Iris pigment epithelial cell (primary cell): ENCODE measurements at places on chromosomes 5 and 9.

- DNase-seq: no peak
Observed at GRCh38 chr5:3220638-3221288, 374.9 kb upstream of the IRX1 start.

DNA sequence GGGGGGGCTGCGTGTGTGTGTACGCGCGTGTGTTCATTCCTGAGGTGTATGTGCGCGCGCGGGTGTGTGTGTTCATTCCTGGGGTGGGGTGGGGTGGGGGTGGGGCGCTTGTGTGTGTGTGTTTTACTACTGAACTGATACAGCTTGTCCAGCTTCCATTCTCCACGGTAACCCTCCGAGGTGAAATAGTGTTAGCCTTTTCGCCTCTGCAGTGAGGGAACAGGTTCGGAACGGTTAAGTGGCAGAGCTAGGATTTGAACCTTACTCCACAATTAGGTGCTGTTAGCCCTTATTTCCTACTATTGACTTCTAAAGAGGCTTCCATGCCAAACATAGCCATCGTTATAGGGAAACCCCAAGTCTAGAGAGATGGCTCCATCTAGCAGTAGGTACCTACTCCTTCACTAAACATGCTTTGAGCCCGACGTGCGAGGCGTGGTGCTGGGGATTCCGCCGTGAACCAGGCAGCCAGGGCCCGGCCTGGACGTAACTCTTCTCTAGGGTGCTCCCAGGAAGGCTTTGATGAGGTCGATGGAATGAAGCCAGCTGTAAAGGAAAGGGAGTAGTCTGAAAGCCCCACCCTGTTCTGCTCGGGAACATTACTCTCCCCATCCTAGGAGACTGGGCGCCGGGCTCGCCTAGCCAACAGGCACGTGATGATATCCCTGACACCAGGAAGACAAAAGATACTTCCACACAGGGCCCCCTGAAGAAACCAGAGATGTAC lies 782 bp upstream of the SKP1 start:
- peak; percentile 14 for DNase-seq

DNA sequence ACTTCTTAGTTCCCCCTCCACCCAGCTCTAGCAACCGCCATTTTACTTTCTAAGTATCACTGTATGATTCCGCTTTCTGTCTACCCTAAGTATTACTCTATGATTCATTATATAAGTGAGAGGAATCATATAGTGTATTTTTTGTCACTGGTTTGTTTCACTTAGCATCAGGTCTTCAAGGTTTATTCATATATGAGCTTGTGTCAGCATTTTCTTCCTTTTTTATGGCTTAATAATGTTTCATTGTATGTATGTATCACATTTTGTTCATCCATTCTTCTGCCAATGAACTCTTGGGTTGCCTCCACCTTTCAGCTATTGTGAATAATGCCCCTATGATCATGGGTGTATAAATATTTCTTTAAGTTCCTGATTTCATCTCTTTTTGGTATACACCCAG lies 222.8 kb downstream of the SNCAIP start:
- DNase-seq: no peak

DNA sequence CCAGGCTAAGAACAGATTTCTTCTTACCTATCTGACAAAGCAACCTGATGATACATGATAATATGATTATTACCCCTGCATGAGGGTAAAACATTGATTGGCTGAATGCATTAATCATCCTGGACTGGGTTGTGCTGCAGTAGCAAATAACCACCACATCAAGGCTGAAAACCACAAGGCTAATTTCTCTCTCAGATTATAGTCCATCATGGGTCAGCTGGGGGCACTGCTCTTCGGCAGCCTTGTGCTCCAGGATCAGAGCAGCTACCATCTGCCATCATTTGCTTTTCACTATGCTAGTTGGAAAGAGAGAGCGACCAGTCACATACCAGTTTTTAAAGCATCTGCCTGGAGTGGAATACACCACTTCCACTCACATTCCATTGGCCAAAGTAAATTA lies 383.5 kb downstream of the RASEF start:
- DNase-seq: no peak

DNA sequence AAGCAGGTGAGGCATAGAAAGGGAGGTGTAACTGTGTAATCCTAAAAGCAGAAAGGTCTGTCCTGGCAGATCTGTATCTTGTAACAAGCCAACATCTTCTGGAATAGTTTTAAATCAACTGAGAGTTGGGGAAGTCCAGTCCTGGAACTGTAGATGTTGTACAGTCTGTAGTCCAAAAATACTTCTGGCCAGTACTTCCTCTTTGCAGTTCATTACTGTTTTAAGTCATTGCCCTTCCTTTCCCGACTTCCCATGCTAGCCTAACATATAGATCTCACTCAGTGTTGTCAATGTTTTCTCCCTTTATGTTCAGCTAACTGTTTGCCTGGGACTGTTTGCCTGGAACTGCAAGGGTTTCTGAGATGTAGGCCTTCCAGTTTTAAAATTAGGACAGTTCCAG lies 168.5 kb upstream of the ISL1 start:
- DNase-seq: no peak

GRCh38 chr5:119913425-119913824 lies 284.1 kb downstream of the FAM170A start:
- no peak for DNase-seq

- peak; percentile 0 for DNase-seq
Observed at GRCh38 chr5:63310644-63311043, 651.6 kb downstream of the HTR1A start.

DNA sequence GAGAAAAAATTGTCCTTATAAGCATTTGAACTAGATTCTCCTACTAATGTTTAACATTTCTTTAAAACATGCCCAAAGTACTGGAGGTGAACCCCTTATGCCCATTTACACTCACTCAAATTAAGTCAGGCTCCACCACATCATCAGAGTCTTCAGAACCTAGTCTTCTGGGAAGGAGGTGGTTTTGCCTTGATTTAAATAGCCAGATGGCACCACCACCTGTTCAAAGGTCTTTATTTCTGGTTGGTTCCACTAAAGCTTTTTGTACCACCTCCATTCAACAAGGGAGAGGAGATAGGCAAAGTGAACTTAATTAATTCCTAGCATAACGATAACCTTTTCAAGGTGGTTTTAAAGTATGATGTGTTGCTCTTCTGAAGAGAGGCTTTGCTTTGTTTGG lies 189.5 kb downstream of the SLF1 start:
- no peak for DNase-seq

- DNase-seq: no peak
Observed at GRCh38 chr5:118405650-118406061, 582.7 kb downstream of the DTWD2 start.

DNA sequence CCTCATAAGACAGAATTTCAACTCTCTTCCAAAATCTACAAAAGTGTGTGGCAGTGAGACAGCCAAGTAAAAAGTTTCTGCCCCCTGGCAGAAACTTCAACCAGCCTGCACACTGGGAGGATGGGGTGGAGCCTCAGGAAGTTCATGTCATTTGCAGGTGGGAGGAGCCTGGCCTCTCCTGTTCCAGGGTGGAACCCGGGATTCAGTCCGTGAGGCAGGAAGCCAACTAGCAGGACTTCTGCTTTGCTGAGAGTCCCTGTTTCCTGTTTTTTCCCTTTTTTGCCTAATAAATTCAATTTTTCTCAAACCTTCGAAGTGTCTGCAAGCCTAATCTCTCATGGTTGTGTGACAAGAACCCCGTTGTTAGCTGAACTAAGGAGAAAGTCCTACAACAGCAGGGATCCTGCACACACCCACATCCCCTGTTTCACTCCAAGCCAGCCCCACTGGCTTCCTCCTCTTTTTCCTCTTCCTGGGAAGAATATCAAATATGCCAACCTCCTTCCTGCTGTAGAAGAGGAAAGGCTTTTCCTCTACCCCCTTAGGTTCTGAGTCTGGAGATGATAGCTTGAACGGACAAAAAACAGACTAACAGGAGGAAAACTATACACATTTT lies 69.3 kb downstream of the ALDH7A1 start:
- DNase-seq: peak; percentile 35
